ENCODE measurements at places on chromosomes 6 and 20. TPM values are rescaled to one million over a fixed set of nuclear protein-coding genes. Genes with fewer than 3 reads are reported as not detected.

ETV7 gene
- not detected for total RNA-seq

PEDS1 gene
- total RNA-seq = 8.6 TPM

TP53TG5 gene
- total RNA-seq = not detected

C20orf204 gene
- total RNA-seq = 3.8 TPM

MAN1A1 gene
- 31.1 TPM for total RNA-seq

HEY2 gene
- 9.5 TPM for total RNA-seq

SSTR4 gene
- total RNA-seq = 0.54 TPM

C6orf89 gene
- total RNA-seq = 19.5 TPM

SLC35D3 gene
- total RNA-seq = 0.36 TPM

MAFB gene
- total RNA-seq = 4.0 TPM

SDHAF4 gene
- total RNA-seq = 18.1 TPM

PTCRA gene
- total RNA-seq = not detected

SLC18B1 gene
- 18.2 TPM for total RNA-seq

CLPSL2 gene
- not detected for total RNA-seq

TMEM217 gene
- 1.00 TPM for total RNA-seq

MMP24 gene
- 50.1 TPM for total RNA-seq

SAMD5 gene
- 15.5 TPM for total RNA-seq

PRRT1 gene
- 1.2 TPM for total RNA-seq

SLC17A1 gene
- not detected for total RNA-seq

EIF6 gene
- total RNA-seq = 39.0 TPM

RIN2 gene
- 37.4 TPM for total RNA-seq

PNLDC1 gene
- total RNA-seq = not detected

FABP7 gene
- 266 TPM for total RNA-seq

SIRPD gene
- not detected for total RNA-seq

RSPO3 gene
- total RNA-seq = 7.4 TPM

GJE1 gene
- total RNA-seq = not detected

MPIG6B gene
- not detected for total RNA-seq

PAK5 gene
- total RNA-seq = 27.8 TPM

DCDC2 gene
- total RNA-seq = 2.6 TPM

CLPSL1 gene
- not detected for total RNA-seq

MICA gene
- 2.7 TPM for total RNA-seq

RNF217 gene
- 23.7 TPM for total RNA-seq

COL9A1 gene
- 7.3 TPM for total RNA-seq

GLP1R gene
- 0.82 TPM for total RNA-seq

NUDT3 gene
- 90.6 TPM for total RNA-seq

Data from cerebellum (tissue), 4 donors.